ENCODE measurements at places on chromosomes 5 and 9. TPM values are rescaled to one million over a fixed set of nuclear protein-coding genes. Genes with fewer than 3 reads are reported as not detected.

DNAJC18 gene
- total RNA-seq = 33.1 TPM

GABRA1 gene
- total RNA-seq = not detected

DNA sequence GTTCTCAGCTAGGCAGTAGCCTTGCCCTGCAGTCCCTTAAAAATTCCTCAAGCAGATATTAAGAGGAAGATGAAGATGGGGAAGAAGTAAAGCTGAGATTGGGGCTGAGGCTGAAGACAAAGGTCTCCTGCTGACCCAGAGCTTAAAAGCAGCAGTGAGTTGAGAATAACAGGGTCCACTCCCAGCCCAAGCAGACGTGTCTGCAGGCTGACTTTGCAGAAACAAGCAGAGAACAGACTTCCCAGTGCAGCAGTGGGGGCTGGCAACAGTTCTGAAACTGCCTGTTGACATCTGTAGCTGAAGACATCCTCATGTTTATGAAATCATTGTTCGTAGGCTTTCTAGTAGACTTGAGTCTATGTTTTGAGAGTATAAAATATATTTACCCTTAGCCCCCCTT lies 1.1 kb downstream of the CTXN3 start:
- H3K4me1 ChIP-seq = no peaks in the 10 kb centered on the region
- DNase-seq = no peak
- H3K36me3 ChIP-seq = no peaks in the 10 kb centered on the region
- H3K4me3 ChIP-seq = no peak overlapping the region
- H3K27ac ChIP-seq = no peak overlapping the region

GRCh38 chr5:146906803-146907202 lies 28.2 kb upstream of the PPP2R2B start:
- no peaks in the 10 kb centered on the region for H3K4me1 ChIP-seq
- H3K36me3 ChIP-seq = no peaks in the 10 kb centered on the region
- peak; percentile 10 for DNase-seq
- no peak overlapping the region for H3K4me3 ChIP-seq

DNA sequence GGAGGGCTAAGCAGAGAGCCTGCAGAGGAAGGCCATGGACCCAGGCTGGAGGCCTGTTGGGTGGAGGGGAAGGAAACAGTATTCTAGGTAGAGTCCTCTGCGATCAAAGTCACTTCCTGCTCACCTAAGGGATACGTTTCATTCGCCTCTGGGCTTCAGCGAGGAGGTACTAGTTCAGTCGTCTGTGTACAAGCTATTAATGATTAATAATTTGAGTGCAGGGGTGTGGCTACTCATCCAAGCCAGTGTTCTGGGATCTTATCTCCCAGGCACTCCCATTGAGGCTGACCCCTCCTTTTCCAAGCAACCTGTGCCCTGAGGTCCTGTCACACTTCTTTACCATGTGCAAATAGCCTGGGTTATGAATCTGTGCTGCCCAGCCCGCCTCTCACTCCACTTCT lies 25.2 kb downstream of the RALGPS1 start:
- no peak for DNase-seq
- H3K4me1 ChIP-seq = peaks cover 4% of the 10 kb centered on the region
- no peak overlapping the region for H3K4me3 ChIP-seq
- H3K36me3 ChIP-seq = no peaks in the 10 kb centered on the region
- peaks cover 16% of the 10 kb centered on the region for H3K27me3 ChIP-seq

GPX8 gene
- not detected for total RNA-seq

- H3K36me3 ChIP-seq = no peaks in the 10 kb centered on the region
- H3K27me3 ChIP-seq = peaks cover 27% of the 10 kb centered on the region
- no peak overlapping the region for H3K27ac ChIP-seq
These were observed 101.9 kb upstream of the S1PR3 start for GRCh38 chr9:88889386-88889785.

DNA sequence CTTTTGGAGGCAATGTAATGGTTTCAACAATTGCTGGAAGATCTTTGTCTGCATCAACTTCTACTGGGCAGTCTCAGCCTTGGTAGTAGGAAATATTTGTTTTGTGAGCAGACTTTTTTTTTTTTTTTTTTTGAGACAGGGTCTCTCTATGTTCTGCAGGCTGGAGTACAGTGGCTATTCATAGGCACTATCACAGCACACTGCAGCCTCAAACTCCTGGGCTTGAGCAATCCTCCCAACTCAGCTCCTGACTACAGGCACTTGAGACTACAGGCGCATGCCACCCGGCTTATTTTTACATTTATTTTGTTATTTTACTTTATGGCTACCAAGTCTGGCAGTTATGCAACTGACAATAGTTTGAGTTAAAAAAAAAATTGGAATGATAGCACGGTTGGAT lies 187.3 kb downstream of the SNX18 start:
- no peak overlapping the region for H3K27ac ChIP-seq
- DNase-seq = no peak
- no peaks in the 10 kb centered on the region for H3K36me3 ChIP-seq
- no peaks in the 10 kb centered on the region for H3K4me1 ChIP-seq
- no peak overlapping the region for H3K4me3 ChIP-seq

DNA sequence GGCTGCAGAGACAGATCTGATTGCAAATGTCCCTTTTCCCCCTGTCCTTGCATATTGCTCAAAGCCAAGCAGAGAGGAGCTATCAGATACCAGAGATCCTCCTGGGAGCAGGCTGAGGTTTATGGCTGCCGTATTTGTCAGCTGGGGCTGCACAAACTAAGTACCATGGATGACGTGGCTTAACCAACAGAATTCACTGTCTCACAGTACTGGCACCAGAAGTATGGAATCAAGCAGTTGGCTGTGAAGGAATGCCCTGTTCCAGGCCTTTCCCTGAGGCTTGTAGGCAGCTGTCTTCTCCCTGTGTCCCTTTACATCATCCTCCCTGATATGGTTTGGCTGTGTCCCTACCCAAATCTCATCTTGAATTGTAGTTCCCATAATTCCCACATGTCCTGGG lies 2.6 kb downstream of the CFAP90 start:
- H3K4me3 ChIP-seq = no peak overlapping the region
- H3K27me3 ChIP-seq = peaks cover 25% of the 10 kb centered on the region
- H3K4me1 ChIP-seq = peaks cover 18% of the 10 kb centered on the region
- no peak overlapping the region for H3K27ac ChIP-seq
- DNase-seq = no peak

TTC39B gene
- 26.4 TPM for total RNA-seq

DNA sequence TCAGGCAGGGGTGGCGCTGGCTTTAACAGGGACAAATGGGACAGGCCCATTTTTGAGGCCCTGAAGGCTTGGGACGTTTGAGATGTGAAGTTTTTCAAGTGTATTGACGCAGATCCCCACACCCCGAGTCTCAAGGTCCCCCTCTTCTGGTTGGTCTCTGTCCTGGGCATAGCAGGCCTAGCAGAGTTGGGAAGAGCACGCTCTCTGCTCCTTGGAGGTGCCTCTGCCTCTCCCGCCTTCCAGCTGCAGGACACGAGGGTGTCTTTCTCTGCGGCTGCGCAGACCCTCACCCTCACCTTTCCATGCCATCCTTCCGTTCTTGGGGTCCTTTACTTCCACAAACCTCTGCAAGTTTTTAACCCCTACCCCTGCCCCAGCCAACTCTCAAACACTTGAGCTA lies 18.6 kb downstream of the ADAMTSL2 start:
- peaks cover 2% of the 10 kb centered on the region for H3K4me1 ChIP-seq
- no peak for DNase-seq
- no peaks in the 10 kb centered on the region for H3K36me3 ChIP-seq
- H3K27ac ChIP-seq = no peak overlapping the region
- H3K27me3 ChIP-seq = no peaks in the 10 kb centered on the region

DNA sequence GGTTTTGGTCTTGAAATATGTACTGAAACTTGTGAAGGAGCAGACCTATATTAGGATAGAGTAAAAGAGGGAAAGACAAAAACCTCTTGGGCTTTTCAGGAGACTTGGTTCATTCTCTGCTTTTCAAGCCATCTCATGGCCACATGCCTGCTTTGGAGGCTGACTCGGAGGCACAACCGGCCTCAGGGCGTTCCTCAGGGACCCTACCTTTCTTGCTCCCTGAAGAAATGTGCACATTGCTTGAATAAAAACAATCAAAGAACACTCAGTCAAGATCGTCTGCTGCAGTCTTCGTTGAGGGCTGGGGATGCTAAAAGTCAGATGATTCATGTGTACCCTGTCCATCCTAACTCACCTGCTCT lies 994 bp downstream of the IRGM start:
- DNase-seq = no peak
- peak overlapping the region; percentile 34 for H3K27ac ChIP-seq
- H3K4me1 ChIP-seq = peaks cover 22% of the 10 kb centered on the region
